Endothelial cell (in vitro differentiated cells): ENCODE measurements at places on chromosomes 16 and 17. TPM values are rescaled to one million over a fixed set of nuclear protein-coding genes. Genes with fewer than 3 reads are reported as not detected.

The KRTAP4-3 gene
- not detected for total RNA-seq

- peaks cover 19% of the 10 kb centered on the region for H3K27me3 ChIP-seq
- H3K4me1 ChIP-seq = peaks cover 44% of the 10 kb centered on the region
- peak overlapping the region; percentile 26 for H3K27ac ChIP-seq
- H3K36me3 ChIP-seq = peaks cover 28% of the 10 kb centered on the region
- peak overlapping the region; percentile 38 for H3K4me3 ChIP-seq
- DNase-seq = no peak
Measured at GRCh38 chr17:43014649-43015542, 7.3 kb downstream of the VAT1 start.

GRCh38 chr16:85697431-85697830 lies 8.7 kb upstream of the GINS2 start:
- H3K4me3 ChIP-seq = no peak overlapping the region
- no peak overlapping the region for H3K27ac ChIP-seq
- H3K36me3 ChIP-seq = no peaks in the 10 kb centered on the region
- no peak for DNase-seq
- H3K27me3 ChIP-seq = peaks cover 2% of the 10 kb centered on the region

DNA sequence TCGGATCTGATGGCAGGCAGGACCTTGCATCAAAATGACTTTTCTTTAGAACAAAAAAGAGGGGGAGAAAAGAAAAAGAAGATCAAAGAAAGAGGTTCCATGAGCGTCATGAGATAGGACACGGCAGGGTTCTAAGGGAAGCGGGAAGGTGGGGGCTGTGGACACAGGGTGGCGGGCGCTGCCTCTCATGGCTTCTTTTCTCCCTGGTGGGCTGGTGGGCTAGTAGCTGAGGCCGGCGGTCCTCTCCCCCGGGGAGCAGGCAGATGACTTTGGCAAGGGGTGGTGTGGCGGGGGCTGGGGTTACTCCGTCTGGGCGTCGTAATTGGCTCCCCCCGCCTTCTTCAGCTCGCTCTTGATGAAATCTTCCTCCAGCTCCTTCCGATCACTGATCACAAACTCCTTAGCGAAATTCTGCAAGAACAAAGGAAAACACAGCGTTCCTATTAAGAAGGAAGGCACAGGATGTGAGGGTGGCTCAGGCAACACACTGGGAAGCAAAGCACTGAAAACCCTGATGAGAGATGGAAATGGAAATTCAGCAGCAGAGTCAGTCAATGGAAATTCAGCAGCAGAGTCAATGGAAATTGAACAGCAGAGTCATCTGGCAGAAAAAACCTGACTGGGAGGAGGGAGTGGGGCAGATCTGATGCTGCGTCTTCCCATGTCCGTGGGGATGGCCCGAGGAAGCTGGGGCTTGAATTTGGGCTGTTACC lies 51.2 kb downstream of the COTL1 start:
- peaks cover 8% of the 10 kb centered on the region for H3K36me3 ChIP-seq
- H3K4me1 ChIP-seq = peaks cover 4% of the 10 kb centered on the region
- H3K27me3 ChIP-seq = peaks cover 2% of the 10 kb centered on the region
- H3K27ac ChIP-seq = no peak overlapping the region
- DNase-seq = no peak
- no peak overlapping the region for H3K4me3 ChIP-seq

GRCh38 chr17:4838309-4838785 lies 5.2 kb downstream of the MINK1 start:
- H3K36me3 ChIP-seq = peaks cover 16% of the 10 kb centered on the region
- DNase-seq = no peak
- peak overlapping the region; percentile 23 for H3K4me3 ChIP-seq
- H3K27me3 ChIP-seq = peaks cover 4% of the 10 kb centered on the region
- H3K4me1 ChIP-seq = peaks cover 49% of the 10 kb centered on the region
- no peak overlapping the region for H3K27ac ChIP-seq

GRCh38 chr16:82138478-82139285 lies 31.3 kb downstream of the MPHOSPH6 start:
- no peak overlapping the region for H3K27ac ChIP-seq
- no peak for DNase-seq
- H3K36me3 ChIP-seq = no peaks in the 10 kb centered on the region
- H3K27me3 ChIP-seq = no peaks in the 10 kb centered on the region
- peak overlapping the region; percentile 59 for H3K4me3 ChIP-seq

GRCh38 chr17:40177275-40177874 lies at the start of gene RAPGEFL1:
Gene RAPGEFL1 (plus strand): TSS chr17:40177470. CDS start chr17:40177862, 392 bp downstream.
- H3K4me1 ChIP-seq = peaks cover 10% of the 10 kb centered on the region
- DNase-seq = peak; percentile 75
- H3K36me3 ChIP-seq = peaks cover 26% of the 10 kb centered on the region
- no peak within 1 kb of the TSS for H3K27ac ChIP-seq

GRCh38 chr16:4689864-4690704 lies 3.3 kb upstream of the NUDT16L1 start:
- peaks cover 15% of the 10 kb centered on the region for H3K27me3 ChIP-seq
- no peak for DNase-seq
- no peaks in the 10 kb centered on the region for H3K4me1 ChIP-seq
- H3K27ac ChIP-seq = no peak overlapping the region

DNA sequence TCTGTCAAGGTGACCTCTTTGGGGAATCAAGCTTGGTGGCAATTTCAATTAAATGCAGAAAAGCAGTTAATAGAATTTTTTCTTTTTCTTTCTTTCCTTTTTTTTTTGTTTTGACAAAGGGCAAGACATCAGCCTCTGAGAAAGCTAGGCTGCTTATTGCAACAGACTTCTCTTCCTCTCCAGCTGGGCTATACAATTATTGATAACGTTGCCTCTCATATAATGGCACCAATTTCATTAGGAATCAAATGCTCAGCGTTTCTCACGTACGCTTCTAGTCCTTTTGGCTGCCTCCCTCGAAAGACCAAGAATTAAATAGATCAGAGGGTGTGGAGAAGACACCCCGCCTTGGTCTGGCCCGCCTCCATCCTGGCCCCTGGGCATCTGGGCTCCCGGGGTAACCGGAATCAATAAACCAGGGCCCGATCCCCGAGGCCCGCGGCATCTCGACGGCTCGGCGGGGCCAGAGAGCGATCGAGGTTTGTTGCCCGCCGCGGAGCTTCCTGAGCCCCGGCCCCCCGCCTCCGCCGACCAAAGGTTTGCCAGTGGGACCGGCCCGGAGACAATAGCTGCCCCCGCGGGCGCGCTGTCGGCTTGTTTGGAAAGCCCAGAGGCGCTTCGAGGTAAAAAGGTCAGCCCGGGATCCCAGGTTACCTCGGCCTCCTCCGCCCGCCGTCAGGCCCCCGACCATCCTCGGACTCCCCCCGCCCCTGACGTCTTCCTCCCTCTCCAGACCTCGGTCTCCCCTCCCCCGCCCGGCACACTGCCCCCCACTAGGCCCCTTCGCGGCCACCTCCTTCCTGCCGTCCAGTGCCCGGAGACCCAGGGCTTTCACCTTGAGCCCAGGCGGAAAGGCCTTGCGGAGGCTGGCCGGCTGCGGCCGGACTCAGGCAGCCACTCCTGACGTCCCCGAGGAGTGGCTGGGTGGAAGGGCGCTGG lies 3.9 kb downstream of the HOXB1 start:
- H3K36me3 ChIP-seq = no peaks in the 10 kb centered on the region
- peaks cover 18% of the 10 kb centered on the region for H3K27me3 ChIP-seq
- peaks cover 23% of the 10 kb centered on the region for H3K4me1 ChIP-seq
- no peak overlapping the region for H3K4me3 ChIP-seq

- H3K27ac ChIP-seq = peak overlapping the region; percentile 52
- H3K27me3 ChIP-seq = peaks cover 24% of the 10 kb centered on the region
- no peak for DNase-seq
- peak overlapping the region; percentile 59 for H3K4me3 ChIP-seq
- H3K4me1 ChIP-seq = peaks cover 39% of the 10 kb centered on the region
Measured at GRCh38 chr17:1568950-1569810, 6.6 kb upstream of the PITPNA start.

GRCh38 chr17:42072323-42073187 lies 22.2 kb upstream of the C17orf113 start:
- peak overlapping the region; percentile 65 for H3K4me3 ChIP-seq
- peaks cover 12% of the 10 kb centered on the region for H3K27me3 ChIP-seq
- H3K36me3 ChIP-seq = no peaks in the 10 kb centered on the region

- no peak overlapping the region for H3K4me3 ChIP-seq
- DNase-seq = no peak
- peaks cover 3% of the 10 kb centered on the region for H3K36me3 ChIP-seq
- no peak overlapping the region for H3K27ac ChIP-seq
- peaks cover 4% of the 10 kb centered on the region for H3K27me3 ChIP-seq
Measured at GRCh38 chr17:11889266-11889665, 108.0 kb downstream of the ZNF18 start.

DNA sequence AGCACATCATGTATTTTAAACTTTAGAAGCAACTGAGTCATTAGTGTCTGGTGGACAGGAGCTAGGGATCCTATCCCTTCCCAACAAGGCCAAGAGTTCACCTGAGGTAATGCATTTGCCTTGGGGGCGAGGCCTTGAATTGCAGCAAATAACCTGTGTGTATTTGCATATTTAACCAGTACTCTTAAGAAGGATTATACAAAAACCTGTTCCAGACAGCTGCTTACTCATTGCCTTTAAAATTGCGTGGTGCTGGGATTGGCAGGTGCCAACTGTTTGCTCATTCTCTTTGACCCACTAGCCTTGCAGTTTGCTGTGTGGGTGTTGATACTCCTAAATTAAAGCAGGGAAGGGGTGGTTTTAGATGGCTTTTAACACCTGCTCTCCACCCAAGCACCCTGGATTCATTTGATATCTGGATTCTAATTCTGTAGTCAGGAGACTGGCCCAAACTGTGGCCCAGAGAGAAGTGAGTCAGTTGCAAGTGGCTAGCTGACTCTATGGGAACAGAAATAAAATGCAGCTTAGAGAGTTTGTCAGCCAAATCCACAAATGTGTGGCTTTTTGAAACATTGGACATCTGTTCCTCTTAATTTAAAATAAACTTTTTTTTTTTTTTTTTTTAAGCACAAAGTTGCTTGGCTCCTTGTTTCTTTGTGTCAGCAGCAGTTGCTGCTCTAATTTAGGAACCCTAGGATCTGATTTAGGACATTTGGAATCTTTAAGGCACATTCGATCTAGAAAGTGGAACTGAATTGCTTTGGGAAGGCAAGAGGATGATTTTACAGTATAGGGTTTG lies 46.9 kb downstream of the TUBD1 start:
- H3K27me3 ChIP-seq = peaks cover 3% of the 10 kb centered on the region
- no peak overlapping the region for H3K27ac ChIP-seq
- peaks cover 8% of the 10 kb centered on the region for H3K4me1 ChIP-seq
- peaks cover 5% of the 10 kb centered on the region for H3K36me3 ChIP-seq
- no peak for DNase-seq

- DNase-seq = peak; percentile 23
- no peak overlapping the region for H3K4me3 ChIP-seq
- H3K27ac ChIP-seq = peak overlapping the region; percentile 5
- peaks cover 9% of the 10 kb centered on the region for H3K4me1 ChIP-seq
- H3K27me3 ChIP-seq = peaks cover 5% of the 10 kb centered on the region
Measured at GRCh38 chr16:29675811-29676643, 3.0 kb upstream of the QPRT start.

DNA sequence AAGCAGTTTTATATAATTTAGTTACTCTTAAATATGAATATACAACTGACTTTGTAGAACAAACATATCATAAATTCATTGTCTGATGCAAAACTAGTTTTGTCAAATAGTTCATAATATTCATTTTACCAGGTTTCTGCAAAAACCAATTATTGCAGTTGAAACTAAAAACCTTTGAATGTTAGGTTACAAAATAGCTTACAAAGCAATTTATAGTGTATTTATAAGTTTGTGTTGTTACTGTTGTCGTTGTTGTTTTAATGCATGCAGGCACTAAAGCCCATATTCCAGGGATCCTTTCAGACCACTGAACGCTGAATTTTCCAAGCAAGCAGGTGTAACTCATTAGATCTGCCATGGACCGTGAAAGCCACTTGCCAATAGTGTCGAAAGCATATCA lies 427.6 kb downstream of the ZFHX3 start:
- H3K27me3 ChIP-seq = peaks cover 5% of the 10 kb centered on the region
- DNase-seq = no peak
- H3K4me1 ChIP-seq = no peaks in the 10 kb centered on the region
- H3K36me3 ChIP-seq = no peaks in the 10 kb centered on the region

DNA sequence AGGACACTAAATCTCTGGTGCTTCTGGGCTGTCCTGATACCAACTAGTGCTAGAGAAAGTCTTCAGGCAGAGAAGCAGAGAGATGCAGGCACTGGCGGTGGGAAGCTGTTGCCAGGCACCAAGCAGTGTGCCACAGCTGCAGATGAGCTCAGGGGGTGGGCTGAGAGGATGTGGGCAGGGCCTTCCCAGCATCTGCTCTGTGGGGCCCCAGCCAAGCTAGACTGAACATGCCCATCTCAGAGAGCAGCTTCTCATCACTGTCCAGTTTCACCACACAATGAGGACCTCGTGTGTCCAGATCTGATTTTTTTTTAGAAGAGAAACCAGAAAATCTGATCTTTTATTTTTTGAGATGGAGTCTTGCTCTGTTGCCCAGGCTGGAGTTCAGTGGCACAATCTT lies 17.1 kb downstream of the PSKH1 start:
- peak overlapping the region; percentile 43 for H3K4me3 ChIP-seq
- no peaks in the 10 kb centered on the region for H3K27me3 ChIP-seq
- H3K36me3 ChIP-seq = peaks cover 28% of the 10 kb centered on the region
- DNase-seq = no peak

DNA sequence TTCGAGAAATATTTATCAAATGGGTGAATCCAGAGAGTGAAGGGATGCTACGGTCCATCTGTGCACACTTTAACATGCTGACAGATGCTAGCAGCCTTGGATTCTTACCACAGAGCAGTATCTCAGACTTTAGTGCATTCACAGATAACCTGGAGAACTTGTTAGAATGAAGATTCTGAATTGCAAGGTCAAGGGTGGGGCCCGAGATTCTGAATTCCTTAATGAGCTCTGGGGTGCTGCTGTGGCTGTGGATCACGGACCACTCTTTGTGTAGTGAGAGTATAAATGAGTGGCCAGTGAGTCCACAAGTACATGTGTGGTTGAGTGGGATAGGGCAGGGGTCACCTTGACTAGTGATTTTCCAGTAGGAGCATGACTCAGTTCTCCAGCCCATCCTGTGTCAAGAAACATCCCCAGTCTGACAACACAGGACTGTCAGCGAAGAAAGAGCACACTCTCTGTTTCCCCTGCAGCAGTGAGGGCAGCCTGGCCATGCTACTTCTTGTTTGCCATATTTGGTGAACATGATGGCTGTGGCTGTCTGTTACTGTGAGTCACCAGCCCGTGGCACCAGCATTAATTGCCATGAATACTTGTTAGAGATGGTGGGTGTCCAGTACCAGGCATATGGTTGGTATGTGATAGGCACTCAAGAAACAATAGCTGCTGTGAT lies 13.0 kb upstream of the SALL1 start:
- H3K27ac ChIP-seq = no peak overlapping the region
- no peak for DNase-seq
- H3K36me3 ChIP-seq = no peaks in the 10 kb centered on the region
- H3K27me3 ChIP-seq = no peaks in the 10 kb centered on the region
- H3K4me3 ChIP-seq = no peak overlapping the region
